ENCODE measurements at places on chromosomes 5 and 9. TPM values are rescaled to one million over a fixed set of nuclear protein-coding genes. Genes with fewer than 3 reads are reported as not detected.

CDKN2AIPNL gene
- total RNA-seq: 19.7 TPM

C5orf34 gene
- total RNA-seq: 3.3 TPM

CARD9 gene
- total RNA-seq: 3.3 TPM

ORM1 gene
- 8.3 TPM for total RNA-seq

DNA sequence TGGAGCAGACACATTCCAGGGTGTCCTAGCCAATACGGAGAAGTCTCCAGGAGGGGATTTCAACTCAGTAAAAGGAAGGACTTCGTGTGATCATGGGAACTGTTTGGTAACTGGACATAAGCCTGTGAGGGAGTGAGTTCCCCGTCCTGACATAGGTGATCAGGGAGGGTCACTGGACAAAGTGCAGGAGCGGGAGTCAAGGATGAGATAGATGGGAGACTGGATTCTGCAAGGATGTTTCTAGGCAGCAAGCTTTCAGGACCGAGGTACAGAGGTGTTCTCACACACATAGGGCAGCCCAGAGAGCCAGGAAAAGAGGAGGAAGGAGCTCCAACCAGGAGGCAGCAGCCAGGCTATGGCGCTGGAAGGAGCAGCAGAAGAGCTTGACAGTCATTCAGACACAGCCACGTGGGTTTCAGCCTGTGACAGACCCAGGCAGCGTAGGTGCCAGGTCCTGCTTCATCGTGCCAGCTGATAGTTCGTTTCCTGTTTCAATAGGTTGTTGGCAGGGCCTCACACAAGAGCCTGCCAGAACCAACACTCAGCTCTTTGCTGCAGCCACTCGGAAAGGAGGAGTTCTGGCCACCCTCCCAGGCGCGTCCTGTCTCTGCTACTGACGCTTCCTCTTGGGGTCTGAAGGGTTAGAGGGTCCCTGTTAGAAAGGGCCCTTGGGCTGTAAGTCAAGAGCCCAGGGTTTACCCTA is 84.1 kb downstream of the AMBP start:
- no peaks in the 10 kb centered on the region for H3K36me3 ChIP-seq
- peak; percentile 86 for DNase-seq
- H3K4me1 ChIP-seq: peaks cover 15% of the 10 kb centered on the region
- H3K4me3 ChIP-seq: no peak overlapping the region
- peak overlapping the region; percentile 25 for H3K27ac ChIP-seq

- no peak overlapping the region for H3K4me3 ChIP-seq
- peak overlapping the region; percentile 14 for H3K27ac ChIP-seq
- H3K4me1 ChIP-seq: no peaks in the 10 kb centered on the region
- no peak for DNase-seq
- H3K27me3 ChIP-seq: no peaks in the 10 kb centered on the region
Observed at GRCh38 chr5:56259002-56259511, 25.9 kb upstream of the ANKRD55 start.

DNA sequence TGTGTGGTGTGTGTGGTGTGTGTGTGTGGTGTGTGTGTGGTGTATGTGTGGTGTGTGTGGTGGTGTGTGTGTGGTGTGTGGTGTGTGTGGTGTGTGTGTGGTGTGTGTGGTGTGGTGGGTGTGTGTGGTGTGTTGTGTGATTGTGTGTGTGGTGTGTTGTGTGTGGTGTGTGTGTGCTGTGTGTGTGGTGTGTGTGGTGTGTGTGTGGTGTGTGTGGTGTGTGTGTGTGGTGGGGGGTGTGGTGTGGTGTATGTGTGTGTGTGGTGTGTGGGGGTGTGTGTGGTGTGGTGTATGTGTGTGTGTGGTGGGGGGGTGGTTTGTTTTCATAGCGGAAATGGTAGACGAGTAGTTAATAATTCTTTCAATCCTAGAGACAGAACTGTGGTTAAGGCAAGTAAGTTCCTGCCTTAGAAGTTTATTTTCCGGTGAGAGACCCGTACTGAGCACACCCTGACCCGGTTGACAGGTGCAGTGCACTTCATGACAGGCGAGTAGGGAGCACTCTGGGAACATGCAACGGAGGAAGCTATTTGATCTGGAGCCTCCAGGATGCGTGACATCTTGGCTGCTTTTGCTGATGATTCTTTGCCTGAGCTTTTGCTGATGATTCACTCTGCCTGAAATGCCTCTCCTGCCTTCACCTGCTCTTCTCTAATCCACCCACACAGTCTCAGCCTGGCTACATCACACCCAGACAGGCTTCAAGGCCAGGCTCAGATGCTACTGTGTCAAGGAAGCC is 21.7 kb upstream of the FAT2 start:
- no peak overlapping the region for H3K27ac ChIP-seq
- no peak for DNase-seq
- H3K4me3 ChIP-seq: no peak overlapping the region
- H3K36me3 ChIP-seq: no peaks in the 10 kb centered on the region

DNA sequence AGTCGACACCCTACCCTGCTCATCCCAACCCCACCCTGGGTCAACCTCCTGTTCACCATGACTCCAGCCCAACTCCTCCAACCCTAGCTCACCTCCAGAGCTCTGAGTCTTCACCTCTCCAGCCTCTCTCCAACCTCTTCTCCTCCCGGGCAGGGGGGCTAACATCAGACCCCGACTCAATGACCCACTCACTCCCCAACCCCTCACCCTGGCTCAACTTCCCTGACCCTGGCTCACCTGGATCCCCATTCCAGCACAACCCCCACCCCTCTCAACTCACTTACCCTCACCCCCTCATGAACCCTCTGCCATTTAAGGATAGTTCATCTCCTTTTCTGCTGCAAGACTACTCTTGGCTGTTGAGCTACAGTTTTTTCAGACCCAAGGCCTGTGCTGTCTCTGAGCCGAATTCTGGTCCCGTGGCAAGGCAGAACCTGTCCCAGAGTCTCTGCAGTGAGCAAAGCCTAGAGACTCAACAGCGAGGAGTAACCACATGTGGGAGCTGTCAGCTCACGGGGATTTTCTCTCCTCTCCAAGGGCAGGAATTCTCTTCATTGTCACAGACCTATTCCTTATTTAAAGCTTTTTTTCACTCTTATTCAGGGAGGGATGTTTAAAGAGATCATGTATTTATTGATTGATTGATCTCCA is 29.8 kb downstream of the ANKRD33B start:
- H3K27me3 ChIP-seq: no peaks in the 10 kb centered on the region
- no peaks in the 10 kb centered on the region for H3K36me3 ChIP-seq
- H3K4me3 ChIP-seq: no peak overlapping the region
- H3K4me1 ChIP-seq: peaks cover 3% of the 10 kb centered on the region
- DNase-seq: no peak

DNA sequence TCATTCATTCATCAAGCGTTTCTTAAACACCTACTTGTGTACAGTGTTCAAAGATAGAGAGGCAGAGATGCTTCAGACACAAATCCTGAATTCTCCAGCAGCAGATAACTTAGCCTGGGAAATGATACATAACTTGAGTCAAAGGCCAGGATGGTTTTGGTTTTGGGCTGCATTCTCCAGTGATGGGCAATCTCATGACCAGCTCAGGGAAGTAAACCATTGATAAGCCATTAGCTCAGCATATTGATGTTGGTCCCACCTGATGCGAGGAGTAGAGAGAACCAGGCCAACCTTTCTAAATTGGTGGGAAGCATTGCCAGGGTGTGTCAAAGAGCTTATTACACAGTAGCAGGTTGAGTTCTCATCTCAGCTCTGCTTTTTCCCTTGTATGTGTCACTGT is 53.0 kb downstream of the SH3RF2 start:
- DNase-seq: no peak
- no peaks in the 10 kb centered on the region for H3K36me3 ChIP-seq
- H3K27me3 ChIP-seq: no peaks in the 10 kb centered on the region
- no peaks in the 10 kb centered on the region for H3K4me1 ChIP-seq

Data from breast epithelium (tissue), 4 donors.